H1 (cell line): ENCODE measurements at places on chromosomes 7 and 10.

GRCh38 chr7:138325434-138325833 is 134.6 kb upstream of the TRIM24 start:
- DNase-seq = no peak

GRCh38 chr10:42816912-42817311 is 34.3 kb downstream of the BMS1 start:
- no peak for DNase-seq

DNA sequence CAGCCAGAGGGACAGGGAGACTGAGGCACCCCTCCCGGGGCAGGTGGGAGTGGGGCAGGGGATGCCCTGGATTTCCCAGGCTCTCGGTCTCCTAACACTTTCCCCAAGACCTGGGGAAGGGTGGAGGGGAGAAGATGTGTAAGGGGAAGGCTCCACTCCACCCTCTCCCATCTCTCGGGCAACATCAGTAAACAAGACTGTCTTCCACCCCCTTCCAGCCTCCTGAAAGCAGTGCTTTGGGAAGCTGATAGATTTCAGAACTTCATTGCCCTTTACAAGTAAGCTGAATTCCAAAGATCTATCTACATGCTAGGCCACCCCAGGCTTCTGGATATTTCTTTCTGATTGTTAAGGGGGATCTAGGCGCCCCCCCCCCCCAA is 3.7 kb downstream of the FLNC start:
- DNase-seq = no peak

DNA sequence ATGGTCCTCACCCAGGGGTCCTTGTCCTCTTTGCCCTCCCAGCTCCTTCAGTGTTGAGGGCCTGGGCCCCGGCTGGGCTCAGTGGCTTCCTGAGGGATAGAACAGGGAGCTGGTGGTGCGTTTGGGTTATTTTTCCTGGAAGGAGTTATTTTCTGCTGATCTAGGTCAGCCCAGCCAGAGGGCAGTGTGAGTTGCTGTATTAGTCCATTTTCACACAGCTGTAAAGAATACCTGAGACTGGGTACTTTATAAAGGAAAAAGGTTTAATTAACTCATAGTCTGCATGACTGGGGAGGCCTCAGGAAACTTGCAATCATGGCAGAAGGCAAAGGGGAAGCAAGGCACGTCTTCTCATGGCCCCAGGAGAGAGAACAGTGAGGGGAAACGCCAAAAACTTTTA is 122.4 kb upstream of the PCBD1 start:
- no peak for DNase-seq

GRCh38 chr10:93334901-93335327 is 147.2 kb downstream of the MYOF start:
- no peak for DNase-seq

GRCh38 chr10:125146791-125147579 is 13.4 kb downstream of the CTBP2 start:
- no peak for DNase-seq

GRCh38 chr7:45229156-45229920 is 71.7 kb downstream of the RAMP3 start:
- DNase-seq = no peak

DNA sequence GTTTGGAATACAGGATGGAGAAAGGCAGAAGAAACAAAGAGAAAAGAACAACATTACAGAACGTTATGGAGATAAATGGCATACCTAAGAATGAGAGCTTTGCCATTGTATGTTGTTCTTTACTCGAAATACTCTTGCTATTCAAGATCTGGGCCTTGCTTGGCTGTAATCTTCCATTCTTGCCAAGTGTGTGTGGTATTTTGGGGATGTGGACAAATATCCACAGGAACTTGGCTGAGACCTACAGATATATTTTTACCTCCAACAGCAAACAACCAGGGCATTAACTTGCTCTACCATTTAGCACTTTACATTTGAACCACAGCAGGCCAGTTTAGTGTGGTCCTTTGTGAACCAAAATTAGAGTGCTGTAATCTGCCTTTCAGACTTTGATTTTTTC is 76.3 kb downstream of the DKK1 start:
- DNase-seq = no peak

- DNase-seq = no peak
Observed at GRCh38 chr10:113138937-113139585, 189.0 kb downstream of the TCF7L2 start.
